ENCODE measurements at places on chromosomes 4 and X.

DNA sequence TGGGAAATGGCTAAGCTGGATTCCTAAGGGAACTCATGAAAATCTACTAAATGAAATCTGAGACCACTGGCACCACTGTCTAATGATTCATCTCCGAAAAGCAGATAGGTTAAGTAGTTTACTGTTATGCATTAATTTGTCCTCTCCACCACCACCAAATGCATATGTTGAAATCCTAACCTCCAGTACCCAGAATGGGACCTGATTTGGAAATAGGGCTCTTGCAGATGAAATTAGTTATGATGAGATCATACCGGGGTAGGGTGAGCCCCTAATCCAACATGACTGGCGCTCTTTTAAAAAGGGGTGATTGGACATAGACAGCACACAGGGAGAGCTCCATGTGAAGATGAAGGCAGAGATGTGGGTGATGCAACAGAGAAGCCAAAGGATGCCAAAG is 124.9 kb upstream of the GUCY1A1 start:
- DNase-seq = no peak

GRCh38 chr4:109414938-109415337 is 18.7 kb upstream of the SEC24B start:
- no peak for DNase-seq

- no peak for DNase-seq
These were observed 51.4 kb upstream of the SCRG1 start for GRCh38 chr4:173450281-173450680.

DNA sequence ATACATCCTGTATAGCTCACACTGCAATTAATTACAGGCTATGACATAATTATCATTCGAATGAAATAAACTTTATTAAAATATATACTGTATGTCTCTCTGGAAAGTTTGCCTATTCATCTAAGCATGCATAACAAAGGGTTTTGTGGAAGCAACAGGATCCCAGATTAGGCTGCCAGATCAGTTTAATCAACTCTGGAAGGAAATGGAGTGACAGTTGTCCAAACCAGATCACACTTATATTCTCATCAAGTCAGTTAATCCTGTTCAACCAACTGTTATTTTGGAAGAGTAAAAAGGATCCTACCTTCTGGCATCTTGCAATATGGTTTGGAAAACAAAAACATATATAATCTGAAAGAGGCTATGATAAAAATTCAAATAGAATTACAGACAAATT is 312.2 kb downstream of the FAT4 start:
- no peak for DNase-seq

DNA sequence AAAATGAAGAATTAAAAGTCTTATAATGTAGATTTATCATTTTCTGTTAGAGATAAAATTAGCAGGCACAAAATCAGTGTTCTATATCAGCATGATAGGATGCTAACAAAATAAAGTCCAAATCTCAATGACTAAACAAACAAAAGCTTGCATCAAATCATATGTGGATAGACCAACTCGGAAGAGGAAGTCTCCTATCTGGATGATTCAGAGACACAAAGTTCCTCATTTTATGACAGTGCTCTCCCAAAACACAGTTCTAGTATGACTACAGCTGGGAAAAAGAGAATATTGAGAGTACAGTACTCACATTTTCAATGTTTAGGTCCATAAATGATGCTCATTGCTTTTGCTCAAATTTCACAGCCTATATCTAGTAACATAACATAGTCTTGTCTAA is 376.1 kb upstream of the CTSO start:
- DNase-seq = no peak

GRCh38 chr4:40170588-40170987 is 26.2 kb upstream of the RHOH start:
- DNase-seq = no peak

GRCh38 chr4:99276417-99276816 is 14.4 kb downstream of the ADH1A start:
- DNase-seq = no peak

DNA sequence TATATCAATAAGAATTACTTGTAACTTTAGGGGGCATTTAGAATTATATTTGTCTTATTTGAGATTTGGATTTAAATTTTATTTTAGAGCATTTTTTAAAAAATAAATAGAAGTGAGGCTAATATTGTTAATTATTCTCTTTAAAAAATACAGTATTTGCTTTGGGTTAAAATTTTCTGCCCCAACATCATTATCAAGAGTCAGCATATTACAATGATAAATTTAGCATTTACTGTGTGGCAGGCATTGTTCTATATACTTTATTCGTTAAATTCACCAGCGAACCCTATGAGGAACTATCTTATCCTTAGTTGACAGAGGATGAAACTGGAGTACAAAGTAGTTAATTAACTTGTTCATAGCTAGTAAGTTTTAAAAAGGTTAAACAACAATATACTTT is 34.0 kb downstream of the UBE2K start:
- no peak for DNase-seq

DNA sequence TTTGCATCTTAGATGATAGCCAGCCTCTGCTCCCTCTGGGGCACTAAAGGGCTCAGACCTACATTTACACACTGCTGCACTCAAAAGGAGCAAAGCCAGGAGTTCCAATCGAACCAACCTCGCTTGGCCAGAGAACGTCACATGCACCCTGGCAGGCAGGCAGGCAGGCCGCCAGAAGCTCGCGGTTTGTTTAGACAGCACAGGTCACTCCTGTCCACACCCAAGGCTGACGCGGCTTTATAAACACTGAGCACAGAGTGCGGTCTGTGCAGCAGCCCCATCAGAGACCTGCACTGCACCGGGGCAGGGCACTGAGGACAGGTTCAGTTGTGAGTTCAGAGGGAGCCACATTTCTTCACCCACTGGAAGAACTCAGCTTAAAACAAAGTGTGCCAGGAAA is 143.9 kb downstream of the BCOR start:
- no peak for DNase-seq

GRCh38 chrX:6708041-6708440 is 173.1 kb upstream of the VCX3A start:
- DNase-seq = no peak

All from activated CD4-positive, CD25-positive, alpha-beta regulatory T cell treated with anti-CD3 and anti-CD28 coated beads, Interleukin-2, amount 50 U/mL, for 72 hours (primary cell).